ENCODE measurements at places on chromosomes 3 and 15.

GRCh38 chr15:47577461-47577860 lies 139.8 kb upstream of the SEMA6D start:
- DNase-seq = no peak

DNA sequence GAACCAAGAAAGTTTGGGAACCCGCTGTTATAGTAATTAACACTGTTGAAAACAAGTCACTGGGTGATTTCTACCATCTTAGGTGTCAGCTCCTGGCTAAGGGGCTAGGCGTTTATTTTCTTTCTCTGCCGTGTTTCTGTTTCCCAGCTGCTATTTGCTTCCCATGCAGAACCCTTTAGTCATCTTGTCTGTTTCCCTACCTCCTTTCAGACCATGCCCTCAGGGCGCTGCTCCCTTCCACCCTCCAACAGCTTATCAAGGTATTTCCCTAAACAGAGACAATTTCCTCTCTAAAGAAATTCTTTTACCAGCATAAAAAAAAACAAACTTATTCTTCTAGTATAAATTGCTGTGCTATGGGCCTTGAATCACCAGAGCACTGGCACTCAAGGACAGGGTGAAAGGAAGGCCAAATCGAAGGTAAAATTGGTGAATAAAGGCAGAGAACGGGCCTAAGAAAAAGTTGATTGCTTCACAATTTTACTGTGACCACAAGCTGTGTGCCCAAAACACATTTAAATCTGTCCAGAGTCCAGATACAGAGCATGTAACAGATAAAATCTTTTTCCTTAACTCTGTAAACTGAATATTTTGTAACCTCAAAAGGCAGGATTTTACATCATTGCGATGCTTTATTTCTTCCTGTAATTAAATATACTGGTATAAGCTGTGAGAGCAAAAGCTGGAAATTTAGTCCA lies 319.2 kb downstream of the ZNF621 start:
- DNase-seq = no peak

DNA sequence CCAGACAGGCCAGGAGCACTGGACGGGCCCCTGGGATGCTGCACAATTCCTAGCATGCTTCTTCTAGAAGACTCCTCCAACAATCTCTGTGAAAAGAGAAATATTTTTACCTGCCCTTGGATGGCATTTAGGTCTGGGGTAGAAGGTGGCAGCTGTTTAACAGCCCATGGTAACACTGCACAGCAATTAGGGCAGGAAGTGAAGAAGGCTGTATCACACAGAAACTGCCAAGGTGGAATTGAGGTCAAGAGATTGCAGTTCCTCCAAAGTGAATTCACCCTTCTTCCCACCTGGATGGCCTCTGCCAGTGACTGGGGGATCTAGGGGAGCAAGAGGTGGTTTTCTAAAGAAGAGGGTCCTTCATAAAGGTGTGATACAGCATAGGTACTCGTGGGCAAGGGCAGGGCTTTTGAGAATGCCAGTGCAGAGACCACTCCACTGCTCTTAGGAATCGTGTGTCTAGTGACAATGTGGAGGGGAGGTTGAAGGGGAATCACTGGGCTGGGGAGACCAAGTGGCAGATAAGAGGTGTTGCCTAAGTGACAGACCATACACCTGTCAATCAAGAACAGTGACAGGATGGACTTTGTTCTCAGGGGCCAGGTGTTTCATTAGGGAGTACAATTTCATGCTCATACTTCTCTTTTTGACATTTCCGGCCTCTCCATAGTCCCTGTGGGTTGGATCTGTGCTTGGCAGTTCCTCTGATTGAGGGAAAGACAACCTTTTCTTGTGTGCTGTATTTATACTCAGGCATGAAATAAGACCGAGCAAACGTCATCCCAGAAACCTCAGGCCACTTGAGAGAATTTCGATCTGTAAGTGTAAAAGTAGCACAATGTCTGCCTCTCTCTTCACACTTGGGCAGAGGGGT lies 83.5 kb upstream of the BCL6 start:
- no peak for DNase-seq

DNA sequence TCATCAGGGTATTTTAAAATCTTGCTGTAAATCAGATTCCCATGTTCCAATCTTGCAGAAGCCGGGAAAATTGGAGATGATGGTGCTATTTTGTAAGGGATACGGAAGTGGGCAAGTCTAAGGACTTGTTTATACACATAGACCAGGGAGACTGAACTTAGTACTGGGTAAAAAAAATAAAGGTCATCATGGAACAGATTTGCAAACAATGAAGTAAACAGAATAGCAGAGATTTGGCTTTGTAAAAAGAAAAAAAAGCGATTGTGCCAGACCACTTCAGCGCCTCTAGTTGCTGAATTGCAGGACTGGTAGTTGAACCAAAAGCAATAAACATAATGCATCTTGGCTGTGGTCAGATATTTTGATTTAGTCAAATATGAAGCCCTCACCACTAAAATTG lies 229.1 kb downstream of the TP63 start:
- DNase-seq = no peak

DNA sequence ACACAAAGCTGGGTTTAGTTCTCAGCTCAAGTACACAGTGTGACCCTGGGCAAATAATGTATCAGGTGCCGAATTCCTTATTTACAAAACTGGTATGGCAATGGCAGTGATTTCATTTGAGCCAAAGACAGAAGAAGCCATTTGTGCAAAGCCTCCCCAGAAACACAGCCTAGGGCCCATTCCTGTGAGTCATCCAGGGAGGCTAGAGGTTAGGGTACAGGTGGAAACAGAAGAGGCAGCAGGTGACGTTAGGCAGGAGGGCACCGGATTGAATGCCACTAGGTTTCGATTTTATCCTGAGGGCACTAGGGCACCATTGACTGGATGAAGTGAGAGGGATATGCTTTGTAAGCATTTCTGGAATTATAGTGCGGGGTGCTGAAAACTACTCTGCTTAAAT lies 766.9 kb upstream of the NR2F2 start:
- DNase-seq = no peak

- DNase-seq = no peak
These were observed 29.1 kb downstream of the PTX3 start for GRCh38 chr3:157465741-157466140.

- no peak for DNase-seq
These were observed 4.7 kb downstream of the BHLHE40 start for GRCh38 chr3:4983739-4984510.

- DNase-seq = no peak
These were observed 22.6 kb downstream of the CCRL2 start for GRCh38 chr3:46429671-46430070.

DNA sequence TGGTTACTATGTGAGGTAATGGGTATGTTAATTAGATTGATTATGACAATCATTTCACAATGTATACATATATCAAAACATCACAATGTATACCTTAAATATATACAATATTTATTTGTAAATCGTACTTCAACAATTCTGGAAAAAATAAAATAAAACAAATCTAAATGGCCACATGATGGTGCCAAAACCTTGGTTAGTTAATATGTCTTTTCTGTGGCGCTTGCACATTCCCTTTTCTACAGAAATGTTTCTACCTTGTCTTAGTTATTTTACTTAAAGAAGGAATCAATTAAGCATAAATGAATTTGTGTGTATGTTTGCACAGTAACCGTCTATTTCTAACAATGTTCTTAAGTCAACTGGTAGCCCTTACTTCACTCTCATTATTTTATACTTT lies 53.4 kb downstream of the OXSM start:
- DNase-seq = no peak

GRCh38 chr3:127449486-127450212 lies 140.9 kb downstream of the TPRA1 start:
- no peak for DNase-seq

Measured in AG04449 (cell line).